Activated CD4-positive, alpha-beta T cell treated with anti-CD3 and anti-CD28 coated beads, Interleukin-2, amount 50 U/mL, for 48 hours (primary cell): ENCODE measurements at places on chromosomes 7 and 10.

GRCh38 chr10:102117391-102118159 lies 2.6 kb downstream of the LDB1 start:
- DNase-seq, result peak; percentile 78

- DNase-seq, result no peak
Measured at GRCh38 chr7:27424231-27424630, 181.6 kb downstream of the EVX1 start.

- no peak for DNase-seq
Measured at GRCh38 chr7:100684534-100685042, 9.5 kb downstream of the GIGYF1 start.

DNA sequence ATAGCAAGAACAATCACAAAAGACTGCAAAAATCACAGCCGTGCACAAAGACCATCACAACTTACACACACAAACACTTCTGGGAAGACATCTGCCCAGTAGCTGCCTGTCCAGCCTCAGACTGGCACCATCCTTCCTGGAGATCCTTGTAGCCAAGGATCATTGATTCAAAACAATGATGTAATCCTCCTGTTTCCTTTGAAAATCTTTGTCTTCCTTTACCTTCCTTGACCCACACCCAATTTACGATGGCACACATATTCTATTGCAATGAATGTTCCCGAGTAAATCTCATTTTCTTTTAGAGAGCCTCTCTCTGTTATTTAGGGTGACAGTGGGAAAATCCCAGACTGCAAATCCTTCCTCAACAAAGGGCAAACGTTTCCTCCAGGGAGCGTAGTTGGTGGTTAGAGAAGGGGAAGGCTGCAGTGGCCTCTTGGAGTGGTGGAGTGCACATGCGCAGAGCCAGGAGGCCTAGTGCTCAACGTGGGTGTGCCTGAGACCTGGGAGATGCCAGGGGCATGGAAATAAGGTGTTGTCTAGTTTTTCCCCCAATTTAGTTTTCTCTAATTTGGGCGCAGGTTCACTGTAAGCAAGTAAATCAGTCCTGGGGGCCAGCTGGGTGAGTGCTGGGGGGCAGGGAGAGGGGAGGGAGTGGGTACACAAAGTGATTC lies 3.1 kb upstream of the INPP5A start:
- DNase-seq, result no peak

DNA sequence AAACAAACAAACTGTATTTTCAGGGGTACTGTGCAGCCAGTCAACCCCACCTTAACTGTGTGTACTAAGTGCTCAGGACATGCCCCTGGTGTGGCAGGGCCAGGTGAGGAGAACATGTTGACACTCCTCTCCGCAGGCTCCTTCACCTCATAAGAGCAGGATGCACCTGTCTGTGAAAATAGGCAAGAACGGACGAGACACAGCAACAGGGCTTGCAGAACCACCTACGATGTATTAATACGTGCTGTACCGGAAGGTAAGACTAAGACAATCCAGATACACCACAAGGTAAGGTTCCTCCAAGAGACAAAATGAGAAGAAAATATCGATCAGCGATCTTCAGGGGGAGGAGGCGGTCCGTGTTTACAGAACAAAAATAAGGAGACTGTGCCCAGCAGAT lies 65.8 kb upstream of the CAMK2B start:
- DNase-seq, result no peak

GRCh38 chr10:73892310-73893030 lies 18.1 kb upstream of the CAMK2G start:
- no peak for DNase-seq

DNA sequence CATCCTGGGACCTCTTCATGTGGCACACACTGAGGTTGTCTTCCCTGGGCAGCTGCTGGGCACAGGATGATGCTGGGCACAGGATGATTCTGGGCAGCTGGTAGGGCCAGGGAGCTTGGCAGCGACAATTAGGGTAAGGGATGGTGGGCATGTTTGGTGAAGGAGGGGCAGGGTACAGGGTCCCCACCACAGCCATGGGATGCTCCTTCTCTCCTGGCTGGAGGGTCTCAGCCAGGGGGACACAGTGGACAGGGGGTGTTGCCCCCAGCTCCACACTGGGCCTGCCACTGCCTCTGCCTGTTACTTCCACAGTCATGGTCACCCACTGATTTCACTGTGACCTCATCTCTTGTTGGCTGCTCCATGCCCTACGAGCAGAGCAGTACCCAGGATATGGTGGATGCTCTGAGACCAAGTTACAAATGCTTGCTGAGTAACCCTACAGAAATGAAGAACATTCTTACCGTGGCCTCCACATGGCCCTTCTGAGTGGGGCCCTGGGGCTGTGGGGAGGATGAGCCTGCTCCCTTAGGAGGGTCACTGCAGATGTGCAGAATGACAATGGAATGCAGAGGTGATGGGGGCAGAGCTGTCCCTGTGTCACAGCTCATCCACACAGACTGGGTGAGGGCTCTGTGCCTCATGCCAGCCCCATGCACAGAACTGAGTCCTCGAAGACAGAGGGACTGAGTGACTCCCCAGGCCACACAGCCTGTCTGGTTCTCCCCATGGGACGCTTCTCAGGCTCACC lies 28.4 kb upstream of the RET start:
- DNase-seq, result no peak

DNA sequence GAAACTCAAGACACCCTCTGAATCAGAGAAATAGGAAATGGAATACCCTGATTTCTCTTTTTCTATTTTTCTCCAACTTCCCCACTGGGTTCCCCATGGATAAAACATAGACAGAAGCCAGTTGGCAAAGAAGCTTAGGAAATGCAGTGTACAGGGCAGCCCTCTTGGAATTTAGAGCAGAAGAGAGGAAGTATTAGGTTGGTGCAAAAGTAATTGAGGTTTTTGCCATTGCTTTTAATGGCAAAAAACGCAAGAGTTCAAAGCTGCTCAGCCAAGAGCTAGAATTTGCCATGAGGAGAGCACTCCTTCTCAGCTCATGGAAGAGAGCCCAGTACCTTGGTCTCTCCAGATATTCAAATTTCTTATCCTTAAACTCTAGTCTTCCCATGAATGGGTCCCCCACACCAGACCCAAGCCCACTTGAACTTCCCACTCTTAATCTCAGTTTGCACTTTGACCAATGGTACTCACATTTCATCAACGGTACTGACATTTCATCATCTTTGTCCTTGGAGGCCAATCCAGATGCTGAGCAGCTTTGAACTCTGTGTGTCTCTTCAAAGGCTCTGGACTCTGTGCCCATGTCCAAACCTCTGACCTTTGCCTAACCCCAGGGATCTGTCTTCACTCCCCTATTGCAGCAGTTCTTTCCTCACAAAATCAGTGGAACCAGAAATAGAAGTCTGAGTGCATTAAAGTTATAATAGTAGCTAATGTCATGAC lies 73.2 kb upstream of the PPP1R3C start:
- no peak for DNase-seq

GRCh38 chr10:56927701-56928100 lies 566.6 kb upstream of the ZWINT start:
- no peak for DNase-seq

DNA sequence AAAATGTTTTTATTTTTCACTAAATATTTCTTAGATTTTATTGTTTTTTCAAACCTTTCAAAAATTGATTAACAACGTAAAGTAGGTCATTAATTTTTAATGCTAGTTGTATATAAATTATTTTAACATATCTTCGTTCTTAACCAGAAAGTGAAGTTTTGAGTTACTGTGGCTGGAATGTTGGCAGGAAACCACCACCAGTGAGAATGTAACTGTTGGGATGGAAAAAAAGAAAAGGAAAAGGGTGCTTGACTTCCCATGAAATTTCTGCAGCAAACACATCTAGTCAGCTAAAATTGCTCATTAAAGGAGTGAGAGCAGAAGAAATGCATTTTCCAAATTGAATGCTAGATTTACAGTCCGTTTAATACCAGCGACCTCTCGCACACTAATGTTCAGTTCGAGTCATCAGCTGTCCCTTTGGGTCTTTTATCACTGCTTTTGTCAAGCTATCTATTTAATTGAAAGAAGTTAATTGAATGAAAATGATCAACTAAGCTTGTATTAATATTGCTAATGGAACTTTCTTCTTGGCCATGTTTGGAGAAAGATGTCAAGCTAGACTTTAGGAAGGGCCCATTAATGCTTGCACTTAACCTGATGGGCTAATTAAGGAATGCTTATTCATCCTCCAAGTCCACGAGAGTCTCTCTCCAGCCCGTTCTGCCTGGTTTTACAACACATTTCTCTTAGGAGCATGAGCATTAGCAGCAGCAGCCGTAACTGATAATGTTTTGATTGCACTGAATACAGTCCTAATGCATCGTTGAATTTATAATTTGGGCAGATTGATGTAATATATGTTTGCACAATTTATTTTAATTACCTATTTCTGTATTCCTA lies 70.1 kb downstream of the UBE3C start:
- DNase-seq, result no peak

- DNase-seq, result no peak
Measured at GRCh38 chr7:147535701-147536111, 1054.9 kb upstream of the C7orf33 start.

DNA sequence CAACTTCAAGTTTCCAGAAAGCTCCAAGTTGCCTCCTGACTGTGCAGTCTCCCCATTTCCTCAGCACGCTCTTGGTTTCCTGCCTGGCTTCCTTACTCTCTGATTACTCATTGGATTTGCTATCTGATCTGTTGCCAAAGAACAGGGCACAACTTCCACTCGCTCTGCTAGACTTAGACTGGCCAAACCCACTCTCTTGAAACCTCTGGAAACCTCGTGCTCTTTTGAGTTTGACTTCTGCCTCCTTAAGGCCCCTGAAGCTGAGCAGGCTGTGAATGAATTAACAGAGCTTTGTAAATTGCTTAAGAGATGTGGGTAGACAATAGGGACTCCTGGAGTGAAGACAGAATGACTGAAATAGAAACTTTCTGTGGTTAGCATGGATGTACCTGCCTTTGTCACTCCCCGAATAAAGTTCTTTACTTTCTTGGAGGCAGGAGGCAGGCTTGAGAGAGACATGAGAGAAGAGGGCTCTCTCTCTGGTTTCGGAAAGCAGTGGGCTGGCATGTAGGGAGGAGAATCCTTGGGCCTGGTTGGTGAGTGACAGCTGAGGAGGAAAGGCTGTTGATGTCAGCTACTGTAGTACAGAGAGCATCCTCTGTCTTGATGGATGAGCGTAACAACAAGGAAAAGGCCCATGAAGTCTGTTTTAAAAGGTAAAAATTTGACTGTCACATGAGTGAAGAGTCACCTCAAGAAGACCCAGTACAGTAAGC lies 70.8 kb downstream of the CHN2 start:
- DNase-seq, result no peak

DNA sequence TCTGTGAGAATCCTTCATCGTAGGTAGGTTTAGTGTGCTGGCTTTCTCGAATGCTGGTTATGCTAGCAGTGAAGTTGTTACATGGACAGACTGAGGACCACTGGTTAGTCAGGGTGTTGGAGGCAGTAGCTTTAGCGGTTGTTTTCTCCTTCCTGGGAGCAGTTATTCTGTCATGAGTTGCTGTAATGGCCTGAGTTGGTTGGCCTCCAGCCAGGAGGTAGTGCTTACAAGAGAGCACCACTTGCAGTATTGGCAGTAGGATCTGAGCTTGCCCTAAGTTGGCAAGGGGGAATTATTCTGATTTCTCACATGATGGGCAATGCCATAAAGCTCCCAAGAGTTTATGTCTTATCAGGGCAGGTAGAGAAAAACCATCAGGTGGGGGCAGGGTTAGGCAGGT lies 58.0 kb downstream of the IPMK start:
- no peak for DNase-seq

GRCh38 chr10:103295374-103296015 lies 18.6 kb downstream of the INA start:
- DNase-seq, result no peak
